ENCODE measurements at places on chromosomes 2 and 18. TPM values are rescaled to one million over a fixed set of nuclear protein-coding genes. Genes with fewer than 3 reads are reported as not detected.

Gene TMEM247
- total RNA-seq, result not detected

Gene ACMSD
- not detected for total RNA-seq

Gene CCDC121
- 2.2 TPM for total RNA-seq

Gene NT5DC4
- 0.85 TPM for total RNA-seq

Gene FBXO48
- total RNA-seq, result 0.66 TPM

Gene SGO2
- total RNA-seq, result 19.7 TPM

Gene GKN1
- total RNA-seq, result 1.4 TPM

Gene PARD3B
- 2.4 TPM for total RNA-seq

Gene SPDYA
- 0.47 TPM for total RNA-seq

Gene RND3
- 7.4 TPM for total RNA-seq

Gene MARCHF4
- under 0.01 TPM for total RNA-seq

All from thymus (tissue), 14 donors.